Left colon (tissue), 2 donors: ENCODE measurements at places on chromosomes 16 and 17. TPM values are rescaled to one million over a fixed set of nuclear protein-coding genes. Genes with fewer than 3 reads are reported as not detected.

DNA sequence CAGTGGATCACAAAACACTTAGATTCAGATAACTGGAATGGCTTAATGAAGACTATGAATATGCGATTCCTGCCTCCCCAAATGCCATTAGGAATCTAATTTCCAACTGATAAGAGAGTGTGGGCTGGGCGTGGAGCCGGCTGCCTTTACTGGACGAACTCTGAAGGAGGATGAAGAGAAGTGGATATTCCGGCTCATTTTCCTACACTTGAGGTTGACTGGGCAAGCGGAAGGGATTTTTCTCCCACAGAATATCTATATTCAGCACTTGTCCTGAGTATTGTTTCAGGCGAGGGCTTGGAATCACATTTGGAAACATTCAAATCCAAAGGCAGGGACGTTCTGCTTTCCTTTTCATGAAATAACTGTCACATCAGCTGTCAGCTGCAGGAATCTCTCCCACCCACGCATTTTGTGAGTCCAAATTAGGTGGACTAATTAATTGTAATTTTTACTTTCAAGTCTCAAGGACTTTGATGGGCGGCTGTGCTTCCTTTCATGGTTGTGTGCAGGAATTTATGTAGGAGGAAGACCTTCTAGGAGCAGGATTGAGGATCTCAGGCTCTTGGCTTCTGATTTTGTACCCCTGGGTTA lies 138.5 kb downstream of the PITPNC1 start:
- DNase-seq, result no peak

DNA sequence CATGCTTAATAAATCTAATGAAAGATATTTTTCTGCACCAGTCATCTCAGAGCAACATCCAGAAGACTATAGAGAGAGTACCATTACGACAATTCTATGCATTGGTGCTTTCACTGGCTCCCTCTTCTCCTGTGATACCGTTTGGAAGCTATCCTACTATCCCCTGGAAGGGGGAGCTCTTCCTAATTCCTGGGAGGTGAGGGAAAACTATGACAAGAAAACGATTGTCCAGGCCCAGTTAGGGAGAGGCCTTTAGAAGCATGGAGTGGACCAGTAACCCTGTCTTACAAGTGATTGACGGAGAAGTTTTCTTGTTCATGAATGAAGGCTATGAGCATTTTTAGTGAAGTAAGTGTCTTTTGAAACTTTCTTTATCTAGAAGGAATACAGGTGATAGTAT lies 150.2 kb downstream of the TANC2 start:
- DNase-seq, result no peak

DNA sequence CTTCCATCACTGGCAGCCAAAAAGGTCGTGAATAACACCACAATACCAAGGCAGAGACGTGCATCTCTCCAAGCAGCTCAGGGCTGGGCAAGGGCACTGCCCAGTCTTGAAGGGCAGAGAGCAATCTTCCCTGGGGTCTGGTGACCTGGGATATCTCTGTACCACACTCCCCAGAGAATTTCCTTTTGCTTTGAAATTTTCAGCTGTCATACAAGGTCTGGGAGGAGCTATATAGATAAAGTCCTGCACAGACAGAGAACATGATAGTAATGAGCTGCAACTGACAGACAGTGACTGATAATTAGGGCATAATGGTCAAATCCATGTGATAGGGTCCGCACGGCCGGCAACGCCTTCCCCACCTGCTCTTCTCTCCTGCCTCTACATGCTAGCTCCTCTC lies 68.2 kb downstream of the DYNLRB2 start:
- no peak for DNase-seq

- no peak for DNase-seq
Observed at GRCh38 chr17:58956997-58957724, 149.5 kb downstream of the TRIM37 start.

DNA sequence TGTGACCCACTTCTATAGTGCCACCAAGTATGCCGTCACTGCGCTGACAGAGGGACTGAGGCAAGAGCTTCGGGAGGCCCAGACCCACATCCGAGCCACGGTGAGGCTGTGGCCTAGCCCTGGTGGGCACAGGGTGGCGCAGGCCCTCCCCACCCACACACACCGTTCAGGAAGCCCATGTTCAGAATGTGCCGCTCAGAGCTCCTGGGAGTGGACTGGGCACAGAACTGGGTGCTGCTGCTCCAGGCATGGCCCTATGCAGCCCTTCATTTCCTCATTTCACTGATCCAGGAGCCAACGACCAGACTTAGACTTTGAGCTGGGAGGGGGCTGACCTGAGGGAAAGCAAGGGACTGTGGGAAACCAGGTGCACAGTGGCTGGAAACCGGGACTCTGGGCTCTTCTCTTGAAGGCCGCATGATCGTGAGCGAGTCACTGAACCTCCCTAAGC lies 2.4 kb upstream of the MRM1 start:
- DNase-seq, result peak; percentile 75

DNA sequence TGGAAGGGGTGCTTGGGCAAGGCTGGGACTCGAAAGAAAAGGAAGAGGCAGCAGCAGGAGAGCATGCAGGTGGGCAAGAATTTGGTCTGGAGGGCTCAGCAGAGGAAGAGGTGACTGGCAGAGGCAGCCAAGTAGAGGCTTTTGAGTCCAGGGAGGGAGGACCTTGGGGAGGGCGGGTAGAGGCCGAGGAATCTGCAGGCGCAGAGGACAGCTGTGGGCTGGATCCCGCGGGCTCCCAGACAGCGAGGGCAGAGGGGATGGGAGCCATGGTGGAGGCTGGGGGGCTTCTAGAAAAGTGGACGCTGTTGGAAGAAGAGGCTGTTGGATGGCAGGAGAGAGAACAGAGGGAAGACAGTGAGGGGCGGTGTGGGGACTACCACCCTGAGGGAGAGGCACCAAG lies 2.9 kb downstream of the APOBR start:
- DNase-seq, result no peak

The GNGT2 gene
- total RNA-seq, result 1.3 TPM
